ENCODE measurements at places on chromosomes 16 and 17.

- DNase-seq, result no peak
Measured at GRCh38 chr16:57704011-57704904, 9.7 kb downstream of the DRC7 start.

DNA sequence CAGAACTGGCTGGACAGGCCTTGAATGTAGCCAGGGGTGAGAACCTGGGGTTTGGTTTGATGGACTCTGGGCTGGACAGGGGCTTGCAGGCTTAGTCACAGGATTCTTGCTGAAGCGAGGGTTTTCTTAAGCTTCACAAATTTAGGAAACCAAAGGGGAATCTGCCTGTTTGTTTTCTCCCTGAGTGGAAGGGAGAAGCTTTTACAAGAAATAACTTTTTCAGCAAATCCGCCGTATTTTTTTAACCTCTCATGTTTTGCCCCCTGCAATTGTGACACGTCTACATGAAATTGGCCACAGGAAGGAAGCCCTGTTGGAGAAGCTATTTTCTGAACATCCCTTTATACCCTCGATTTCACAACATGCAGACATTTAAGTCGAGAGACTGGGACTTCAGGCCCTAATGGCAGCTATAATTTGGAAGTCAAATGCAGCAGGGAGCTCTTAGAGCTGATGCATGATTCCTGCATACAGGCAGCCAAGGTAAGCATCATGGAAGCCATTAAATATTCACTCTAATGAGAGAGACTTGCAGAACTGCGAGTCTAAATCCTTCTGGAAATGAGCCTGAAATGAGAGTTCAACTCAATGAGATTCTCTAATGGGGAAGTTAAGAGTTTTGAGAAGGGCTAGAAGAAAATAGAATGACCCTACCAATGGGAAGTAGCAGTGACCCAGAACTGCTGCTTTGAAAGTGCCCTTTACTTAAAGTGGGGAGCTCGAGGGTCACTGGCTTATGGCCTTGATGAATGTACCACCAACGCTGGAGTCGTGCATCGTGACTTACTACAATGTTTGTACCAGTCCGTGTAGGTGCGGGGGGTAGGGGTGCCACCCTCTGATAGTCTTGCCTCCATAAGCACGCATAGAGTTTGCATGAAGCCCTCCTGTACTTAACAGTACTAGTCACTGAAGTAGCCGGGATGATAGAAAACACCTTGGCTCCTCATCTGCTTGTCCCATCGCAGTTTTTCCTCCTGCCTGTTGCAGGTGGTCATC, 45.1 kb upstream of the IRF8 start:
- no peak for DNase-seq

GRCh38 chr16:67443265-67443664, 12.3 kb downstream of the HSD11B2 start:
- no peak for DNase-seq

GRCh38 chr16:64094992-64095634, 1026.8 kb downstream of the CDH11 start:
- no peak for DNase-seq

- no peak for DNase-seq
Measured at GRCh38 chr16:66399930-66400329, 27.2 kb upstream of the BEAN1 start.
